NCI-H526 treated with DMSO at 0.1 percent for 48 hours (cell line): ENCODE measurements at places on chromosomes 3 and 15.
A peak's percentile ranks its signal among the peaks of the same experiment; 100 is the strongest.

DNA sequence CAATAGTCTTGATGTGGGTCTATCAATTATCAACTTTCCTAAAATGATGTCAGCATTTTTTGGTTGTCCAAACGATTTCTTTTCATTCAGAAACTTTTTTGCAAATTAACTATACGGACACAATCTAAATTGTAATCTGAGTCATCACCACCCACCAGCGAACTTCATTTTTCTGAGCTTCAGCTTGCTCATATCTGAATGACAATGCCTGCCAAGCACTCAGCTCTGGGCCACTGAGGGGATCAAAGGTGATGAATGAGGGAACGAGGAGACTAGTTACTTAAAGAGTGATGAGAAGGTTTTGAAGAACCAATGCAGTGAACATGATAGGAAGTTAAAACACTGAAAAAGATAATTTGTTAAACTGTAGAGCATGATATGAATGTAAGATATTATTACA is 14.9 kb upstream of the TBC1D23 start:
- no peak for DNase-seq

DNA sequence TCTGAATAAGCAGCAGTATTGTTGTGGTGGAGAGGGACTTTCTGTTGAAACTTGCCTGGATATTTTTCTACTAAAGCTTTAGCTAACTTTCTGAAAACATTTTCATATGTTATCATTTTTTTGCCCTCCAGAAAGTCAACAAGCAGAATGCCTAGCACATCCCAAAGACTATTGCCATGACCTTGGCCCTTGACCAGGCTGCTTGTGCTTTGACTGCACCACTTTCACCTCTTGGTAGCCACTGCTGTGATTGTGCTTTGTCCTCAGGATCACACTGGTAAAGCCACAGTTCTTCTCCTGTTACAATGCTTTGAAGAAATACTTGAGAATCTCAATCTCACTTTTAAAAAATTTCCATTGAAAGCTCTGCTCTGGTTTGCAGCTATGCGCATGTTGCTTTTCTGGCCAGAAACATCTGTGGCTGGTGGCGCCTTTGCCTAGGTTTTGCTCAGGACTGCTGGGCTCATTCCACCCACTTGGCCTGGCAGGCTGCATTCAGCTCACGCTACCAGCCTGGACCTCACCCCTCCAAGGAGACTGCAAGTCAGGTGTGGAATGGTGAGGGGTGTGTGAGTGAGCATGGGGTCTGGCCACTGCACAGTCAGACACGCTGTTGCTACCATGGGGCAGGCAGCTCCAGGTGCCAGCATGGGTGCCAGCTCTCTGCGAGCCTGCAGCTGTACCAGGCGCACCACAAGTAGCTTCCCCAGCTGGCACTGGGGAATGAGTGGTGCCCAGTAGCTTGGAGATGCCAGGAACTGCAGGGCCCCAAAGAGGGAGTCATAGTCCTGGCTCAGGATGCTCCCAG is 89.8 kb upstream of the TNFSF10 start:
- no peak for DNase-seq

DNA sequence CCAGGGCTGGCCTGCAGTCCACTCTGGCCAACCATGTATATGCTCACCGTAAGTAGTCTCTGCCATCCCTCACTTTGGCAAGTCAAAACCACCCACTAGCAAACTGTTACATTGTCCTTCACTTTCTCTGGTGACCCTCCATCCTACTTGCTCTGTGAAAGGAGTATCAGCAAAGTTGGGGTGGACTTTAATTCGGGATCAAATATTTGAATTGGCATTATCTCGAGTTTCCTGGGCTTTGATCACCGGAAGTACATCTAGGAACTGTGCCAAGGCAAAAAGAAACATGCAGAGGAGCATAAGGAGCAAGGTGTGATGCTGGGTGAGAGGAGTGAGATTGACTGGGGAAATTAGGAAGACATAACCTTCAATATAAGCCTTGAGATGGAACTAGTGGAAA is 188.9 kb upstream of the P2RY1 start:
- no peak for DNase-seq

- DNase-seq, result no peak
Measured at GRCh38 chr15:101018016-101018415, 98.9 kb downstream of the LRRK1 start.

GRCh38 chr3:118593277-118593670 is 441.4 kb downstream of the IGSF11 start:
- no peak for DNase-seq

DNA sequence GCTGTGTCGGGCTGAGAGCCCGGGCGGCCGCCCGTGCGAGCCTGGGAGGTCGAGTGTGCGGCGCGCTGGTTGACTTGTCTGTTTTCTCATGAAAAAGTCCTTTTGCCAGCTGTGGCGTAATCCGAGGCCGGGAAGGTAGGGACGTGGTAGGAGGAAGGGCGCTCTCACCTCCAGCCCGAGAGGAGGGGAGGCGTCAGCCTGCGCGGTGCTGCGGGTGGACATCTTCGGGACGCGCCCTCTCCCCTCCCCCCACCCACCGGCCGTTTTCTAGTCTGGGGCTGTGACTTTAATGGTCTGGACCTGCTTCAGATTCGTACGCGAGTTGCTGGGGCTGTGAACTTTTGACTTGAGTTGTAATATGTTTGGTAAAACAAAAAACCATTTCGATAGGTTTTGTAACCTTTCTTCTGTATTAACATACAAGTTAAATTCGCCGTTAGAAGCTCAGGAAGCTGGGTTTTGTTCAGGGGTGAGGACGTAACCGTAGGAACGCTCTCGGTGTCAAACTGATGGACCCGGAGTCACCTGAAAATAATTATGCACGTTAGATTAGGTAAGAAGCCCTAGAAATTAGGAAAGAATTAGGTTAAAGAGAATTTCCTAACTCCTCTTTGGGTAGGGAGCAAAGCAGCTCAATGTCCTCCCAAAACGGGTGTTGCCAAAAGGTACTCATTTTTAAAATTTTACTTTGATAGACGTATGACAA is 762 bp downstream of the NCK1 start:
- peak; percentile 70 for DNase-seq

- DNase-seq, result no peak
Measured at GRCh38 chr3:72572489-72573007, 275.7 kb downstream of the SHQ1 start.

GRCh38 chr15:51374131-51374530 is 32.7 kb downstream of the GLDN start:
- DNase-seq, result peak; percentile 67

DNA sequence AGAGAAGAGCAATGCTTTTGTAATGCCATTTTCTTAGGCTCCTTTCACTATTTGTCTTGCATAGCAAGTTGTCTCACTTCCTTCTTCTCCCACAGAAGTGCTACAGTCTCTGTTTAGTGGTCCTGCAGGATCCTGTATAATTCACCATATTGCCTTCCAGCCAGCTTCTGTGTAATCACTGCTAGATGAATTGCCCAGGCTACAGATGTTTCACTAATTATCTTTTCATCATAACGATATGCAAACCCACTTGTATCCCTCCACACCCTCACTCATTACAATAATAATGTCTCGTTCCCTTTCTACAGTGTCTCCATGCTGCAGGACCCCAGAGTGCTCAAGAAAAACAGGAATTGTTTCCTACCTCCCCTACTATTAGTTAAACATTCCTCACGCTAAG is 402.9 kb downstream of the TBL1XR1 start:
- DNase-seq, result no peak

DNA sequence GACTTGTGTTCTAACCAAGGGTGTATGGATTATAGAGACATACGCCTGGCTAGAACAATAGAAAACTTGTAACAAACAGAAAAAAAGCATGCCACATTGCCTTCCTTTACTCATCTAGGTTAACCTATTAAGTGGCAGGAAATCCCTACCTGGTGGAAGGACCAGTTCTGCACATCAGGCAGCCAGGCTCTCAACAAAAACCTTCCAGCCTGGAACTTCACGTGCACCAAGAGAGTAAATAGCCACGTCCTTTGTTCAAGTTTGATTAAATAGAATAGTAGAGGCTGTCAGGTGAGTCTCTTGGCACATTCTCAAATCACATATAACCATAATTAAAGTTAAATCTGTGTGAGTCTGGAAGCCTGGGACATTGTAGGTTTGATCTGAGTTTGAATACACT is 85.0 kb upstream of the DPH6 start:
- no peak for DNase-seq

DNA sequence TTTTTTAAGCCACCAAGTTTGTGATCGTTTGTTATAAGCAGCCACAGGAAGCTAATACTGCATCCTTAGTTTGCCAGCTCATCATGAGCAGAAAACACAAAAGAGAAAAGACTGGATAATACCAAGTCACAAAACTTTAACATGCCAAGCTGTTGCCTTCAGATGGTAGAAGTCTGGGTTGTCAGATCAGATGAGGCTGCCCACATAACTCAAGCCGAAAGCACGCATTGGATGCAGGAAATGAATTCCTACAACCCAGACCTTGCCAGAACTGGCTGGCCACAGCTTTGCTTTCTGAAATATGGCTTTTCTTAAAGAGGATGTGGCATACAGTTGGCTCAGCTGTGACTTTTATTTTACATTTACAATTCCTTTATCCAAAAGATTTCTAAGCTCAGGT is 118.3 kb upstream of the NEO1 start:
- no peak for DNase-seq

GRCh38 chr3:194296454-194297263 is 54.5 kb downstream of the CPN2 start:
- no peak for DNase-seq

DNA sequence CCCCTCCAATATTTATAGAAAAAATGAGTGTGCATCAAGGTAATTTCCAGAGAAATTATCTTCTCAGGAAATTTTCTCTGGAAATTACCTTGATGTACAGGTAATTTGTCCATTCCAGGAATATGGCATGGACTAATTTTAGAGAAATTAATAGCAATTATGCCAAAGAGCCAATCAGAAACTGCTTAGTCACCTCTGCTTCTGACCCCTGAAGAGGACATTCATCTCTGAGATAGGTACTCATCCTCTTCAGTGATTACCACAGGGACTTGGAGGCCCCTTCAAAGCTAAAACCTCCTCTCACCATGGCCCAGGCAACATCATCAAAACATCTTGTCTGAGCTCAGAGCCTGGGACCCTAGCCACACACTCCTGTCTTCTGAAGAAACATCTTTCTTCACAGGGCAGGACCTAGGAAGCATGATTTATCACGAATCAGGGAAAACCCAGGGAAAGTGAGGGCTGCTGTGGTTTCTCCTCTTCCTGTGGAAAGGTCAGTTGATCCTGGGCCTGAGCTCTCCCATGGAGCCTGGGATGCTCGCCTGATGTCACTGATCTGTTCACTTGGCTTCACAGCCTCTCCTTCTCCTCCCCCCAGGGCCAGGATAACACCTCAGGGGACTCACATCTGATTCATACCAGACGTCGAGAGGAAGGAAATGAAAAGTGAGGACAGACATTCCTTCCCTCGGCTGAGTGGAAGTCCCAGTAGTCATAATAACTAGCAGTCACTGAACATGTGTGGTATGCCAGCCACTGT is 210.5 kb downstream of the DTWD1 start:
- DNase-seq, result no peak

DNA sequence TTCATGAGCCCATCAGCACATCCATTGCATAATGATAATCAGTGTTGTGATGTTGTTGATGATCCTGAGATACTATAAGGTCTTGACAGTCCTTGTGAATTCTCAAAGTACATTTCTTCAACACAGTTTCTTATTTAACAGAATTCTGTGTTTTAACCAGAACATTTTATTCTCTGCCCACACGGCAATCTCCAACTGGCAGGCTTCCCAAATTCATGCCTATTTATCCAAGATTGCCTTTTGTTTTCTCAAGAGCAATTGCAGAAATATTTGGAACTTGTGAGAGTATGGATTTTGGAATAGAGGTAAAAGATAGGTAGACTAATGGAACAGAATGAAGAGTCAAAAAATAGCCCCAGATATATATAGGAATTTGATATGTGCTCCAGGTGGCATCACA is 116.0 kb downstream of the UACA start:
- DNase-seq, result no peak

DNA sequence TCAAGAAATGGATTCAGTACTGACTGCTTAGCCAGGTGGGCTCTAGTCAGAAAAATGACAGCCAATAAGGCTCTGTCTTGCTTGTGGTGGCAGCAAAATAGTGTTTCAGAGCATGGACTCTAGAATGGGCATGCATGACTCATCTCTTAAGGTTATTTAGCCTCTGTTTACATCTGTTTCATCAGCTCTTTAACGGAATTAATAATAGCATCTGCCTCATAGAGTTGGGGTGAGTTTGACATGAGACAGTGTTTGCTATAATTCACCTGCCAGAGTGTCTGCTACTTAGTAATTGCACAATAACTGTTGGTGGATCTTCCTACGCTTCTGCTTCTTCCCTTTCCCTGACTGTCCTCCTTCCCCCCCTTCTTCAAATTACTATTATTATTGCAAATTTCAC is 350.4 kb upstream of the SEMA6D start:
- DNase-seq, result no peak

GRCh38 chr3:107531917-107532469 is 9.2 kb downstream of the BBX start:
- DNase-seq, result no peak

GRCh38 chr3:127036209-127037020 is 53.5 kb downstream of the PLXNA1 start:
- DNase-seq, result no peak

DNA sequence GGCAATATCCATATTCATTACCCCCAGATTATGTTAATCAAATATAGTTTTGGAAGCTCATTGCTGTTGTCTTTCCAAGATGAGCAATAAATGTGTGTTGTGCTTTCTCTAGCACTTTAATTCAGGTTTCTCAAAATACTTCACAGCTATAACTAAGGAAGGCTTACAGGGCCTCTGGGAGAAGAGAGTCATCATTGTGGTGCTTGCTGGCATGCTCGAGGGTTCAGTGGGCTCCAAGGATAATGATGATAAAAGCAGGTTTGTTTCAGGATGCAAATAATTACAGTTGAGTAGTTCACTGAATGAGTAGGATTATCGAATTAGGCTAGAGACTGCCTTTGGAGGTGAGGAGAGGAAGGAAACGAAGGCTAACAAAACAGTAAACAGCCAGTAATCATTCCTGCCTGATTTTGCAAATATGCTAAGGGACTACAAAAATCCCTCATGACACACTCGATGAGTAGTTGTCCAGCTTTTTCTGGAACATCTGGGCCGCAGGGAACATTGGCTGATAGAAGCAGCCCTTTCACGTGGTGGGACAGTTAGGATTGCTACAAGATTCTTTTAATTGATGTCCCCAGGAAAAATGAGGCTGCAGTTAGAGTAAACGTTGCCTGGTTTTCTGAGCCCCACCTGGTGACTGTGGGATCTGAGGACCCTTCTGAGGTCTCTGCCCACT is 54.1 kb downstream of the SLC7A14 start:
- DNase-seq, result peak; percentile 87

DNA sequence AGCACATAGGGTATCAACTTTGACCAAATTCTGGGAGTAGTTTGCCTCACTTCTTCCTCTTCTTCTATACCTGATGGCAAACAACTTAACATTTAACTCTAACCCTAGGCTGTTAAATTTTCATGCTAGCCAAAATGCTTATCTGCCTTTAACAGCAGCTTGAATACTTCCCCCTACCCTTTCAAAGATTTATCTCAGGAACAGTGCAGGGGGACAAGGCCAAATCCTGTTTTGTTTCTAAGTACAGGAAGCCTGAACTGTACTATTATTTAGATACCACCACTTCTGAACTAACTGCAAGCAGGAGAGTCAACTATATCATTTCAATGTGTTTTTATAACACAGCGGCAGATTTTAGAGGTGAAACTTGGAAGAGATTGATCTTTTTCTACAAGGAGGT is 104.0 kb upstream of the CNTN6 start:
- no peak for DNase-seq

GRCh38 chr3:16841904-16842271 is 42.9 kb upstream of the PLCL2 start:
- DNase-seq, result no peak
